Right ventricle myocardium superior (tissue), 1 donor: ENCODE measurements at places on chromosomes 12 and 14. TPM values are rescaled to one million over a fixed set of nuclear protein-coding genes. Genes with fewer than 3 reads are reported as not detected.

Gene CFAP251
- 0.65 TPM for total RNA-seq

Gene CABP1
- 6.5 TPM for total RNA-seq

Gene IL23A
- total RNA-seq: not detected

Gene MSRB3
- total RNA-seq: 130 TPM

GRCh38 chr12:68261896-68262295 is 8.5 kb upstream of the IL22 start:
- DNase-seq: no peak

- peak; percentile 54 for DNase-seq
Measured at GRCh38 chr12:67069451-67070306, 199.5 kb upstream of the CAND1 start.

DNA sequence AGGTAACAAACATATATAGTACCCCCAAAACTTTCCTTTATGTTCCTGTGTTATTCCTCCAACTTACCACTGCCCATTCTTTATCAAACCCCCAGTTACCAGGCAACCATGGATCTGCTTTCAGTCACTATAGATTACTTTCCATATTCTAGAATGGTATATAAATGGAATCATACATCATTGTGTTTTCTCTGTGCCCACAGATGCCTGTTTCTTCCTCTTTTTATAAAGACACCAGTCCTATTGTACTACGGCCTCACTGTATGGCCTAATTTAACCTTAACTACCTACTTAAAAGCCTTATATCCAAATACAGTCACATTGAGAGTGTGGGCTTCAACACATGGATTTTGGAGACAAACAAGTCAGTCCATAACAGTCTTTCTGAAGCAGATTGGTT is 2.6 kb downstream of the TAS2R14 start:
- no peak for DNase-seq
